ENCODE measurements at places on chromosomes 12 and 14. TPM values are rescaled to one million over a fixed set of nuclear protein-coding genes. Genes with fewer than 3 reads are reported as not detected.

PLCZ1 gene
- polyA plus RNA-seq = not detected

KRT78 gene
- not detected for polyA plus RNA-seq

LRRIQ1 gene
- 6.9 TPM for polyA plus RNA-seq

ANO2 gene
- polyA plus RNA-seq = not detected

NPFF gene
- not detected for polyA plus RNA-seq

SOAT2 gene
- 1.9 TPM for polyA plus RNA-seq

LMNTD1 gene
- 0.69 TPM for polyA plus RNA-seq

PLEKHD1 gene
- polyA plus RNA-seq = 0.37 TPM

C12orf50 gene
- polyA plus RNA-seq = 0.77 TPM

CLEC6A gene
- 0.26 TPM for polyA plus RNA-seq

DIP2B gene
- 17.7 TPM for polyA plus RNA-seq

POTEM gene
- polyA plus RNA-seq = not detected

MMP17 gene
- polyA plus RNA-seq = not detected

KANSL2 gene
- polyA plus RNA-seq = 34.5 TPM

CCDC177 gene
- polyA plus RNA-seq = not detected

RTL1 gene
- 0.02 TPM for polyA plus RNA-seq

TMEM179 gene
- 8.6 TPM for polyA plus RNA-seq

RASSF9 gene
- polyA plus RNA-seq = 0.57 TPM

ARPC3 gene
- polyA plus RNA-seq = 228 TPM

TSHR gene
- 3.7 TPM for polyA plus RNA-seq

KRT85 gene
- polyA plus RNA-seq = not detected

GAPDH gene
- polyA plus RNA-seq = 14,299 TPM

IL22 gene
- polyA plus RNA-seq = not detected

NAB2 gene
- 14.7 TPM for polyA plus RNA-seq

CCDC175 gene
- not detected for polyA plus RNA-seq

NUDT14 gene
- polyA plus RNA-seq = 74.4 TPM

CIDEB gene
- polyA plus RNA-seq = not detected

KLRD1 gene
- polyA plus RNA-seq = 0.10 TPM

AMDHD1 gene
- not detected for polyA plus RNA-seq

KCNC2 gene
- not detected for polyA plus RNA-seq

NOP9 gene
- polyA plus RNA-seq = 4.3 TPM

TPPP2 gene
- polyA plus RNA-seq = 0.39 TPM

PRH2 gene
- polyA plus RNA-seq = 0.43 TPM

GSG1 gene
- polyA plus RNA-seq = 0.12 TPM

RNF212B gene
- 0.72 TPM for polyA plus RNA-seq

A2M gene
- 104 TPM for polyA plus RNA-seq

TIMM9 gene
- 75.3 TPM for polyA plus RNA-seq

KLRK1 gene
- polyA plus RNA-seq = not detected

CFAP54 gene
- 2.0 TPM for polyA plus RNA-seq

AMIGO2 gene
- polyA plus RNA-seq = 2.1 TPM

RIMBP2 gene
- polyA plus RNA-seq = 2.6 TPM

ESYT1 gene
- 70.6 TPM for polyA plus RNA-seq

TCL1B gene
- polyA plus RNA-seq = not detected

TAS2R14 gene
- 3.0 TPM for polyA plus RNA-seq

SCNN1A gene
- not detected for polyA plus RNA-seq

VRTN gene
- 3.0 TPM for polyA plus RNA-seq

KRT5 gene
- not detected for polyA plus RNA-seq

PTPRR gene
- polyA plus RNA-seq = not detected

ALG10B gene
- polyA plus RNA-seq = 1.1 TPM

RBP5 gene
- 1.5 TPM for polyA plus RNA-seq

C12orf56 gene
- not detected for polyA plus RNA-seq

C3AR1 gene
- not detected for polyA plus RNA-seq

CISTR gene
- 0.34 TPM for polyA plus RNA-seq

Measured in cardiac muscle cell (in vitro differentiated cells and primary cell).